Posterior vena cava (tissue), 2 donors: ENCODE measurements at places on chromosomes 1 and 21.

- no peak for DNase-seq
Observed at GRCh38 chr1:28512058-28512611, 6.3 kb downstream of the RCC1 start.

DNA sequence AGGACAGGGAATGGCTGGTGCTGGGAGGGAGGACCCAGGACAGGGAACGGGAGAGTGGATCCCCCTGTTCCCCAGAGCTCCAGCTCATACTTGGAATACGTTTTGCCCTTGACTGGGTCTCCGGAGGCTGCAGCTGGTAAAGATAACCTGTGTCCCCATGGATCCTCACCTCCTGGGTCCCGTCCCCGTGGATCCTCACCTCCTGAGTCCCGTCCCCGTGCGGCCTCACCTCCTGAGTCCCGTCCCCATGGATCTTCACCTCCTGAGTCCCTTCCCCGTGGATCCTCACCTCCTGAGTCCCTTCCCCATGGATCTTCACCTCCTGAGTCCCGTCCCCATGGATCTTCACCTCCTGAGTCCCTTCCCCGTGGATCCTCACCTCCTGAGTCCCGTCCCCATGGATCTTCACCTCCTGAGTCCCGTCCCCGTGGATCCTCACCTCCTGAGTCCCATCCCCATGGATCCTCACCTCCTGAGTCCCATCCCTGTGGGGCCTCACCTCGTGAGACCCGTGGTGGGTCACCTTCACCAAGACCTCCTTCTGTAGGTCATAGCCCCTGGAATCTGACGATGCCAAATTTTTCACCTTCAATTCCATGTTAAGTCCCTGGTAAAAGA lies 61.4 kb downstream of the SCCPDH start:
- DNase-seq: peak; percentile 82

DNA sequence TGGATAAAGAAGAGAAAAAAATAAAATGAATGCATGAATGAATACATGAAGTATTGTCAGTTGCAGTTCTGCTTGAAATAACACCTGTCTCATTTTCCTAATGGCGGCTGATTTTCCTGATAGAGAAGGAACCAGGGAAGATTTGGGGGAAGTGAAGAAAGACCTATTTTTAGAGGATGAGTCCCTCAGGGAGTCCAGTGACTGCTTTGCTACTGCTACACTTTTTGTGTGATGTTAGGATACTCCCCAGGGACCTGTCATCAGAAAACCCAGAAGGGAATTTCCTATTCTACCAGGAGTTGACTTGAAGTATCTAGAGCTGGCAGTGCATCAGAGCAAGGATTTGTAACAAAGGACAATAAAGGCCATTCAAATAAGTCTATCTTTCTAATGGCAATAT lies 114.8 kb downstream of the MAB21L3 start:
- no peak for DNase-seq

GRCh38 chr1:220430059-220430458 lies 97.9 kb upstream of the MARK1 start:
- no peak for DNase-seq

- no peak for DNase-seq
Observed at GRCh38 chr1:63675420-63675931, 82.3 kb downstream of the PGM1 start.

DNA sequence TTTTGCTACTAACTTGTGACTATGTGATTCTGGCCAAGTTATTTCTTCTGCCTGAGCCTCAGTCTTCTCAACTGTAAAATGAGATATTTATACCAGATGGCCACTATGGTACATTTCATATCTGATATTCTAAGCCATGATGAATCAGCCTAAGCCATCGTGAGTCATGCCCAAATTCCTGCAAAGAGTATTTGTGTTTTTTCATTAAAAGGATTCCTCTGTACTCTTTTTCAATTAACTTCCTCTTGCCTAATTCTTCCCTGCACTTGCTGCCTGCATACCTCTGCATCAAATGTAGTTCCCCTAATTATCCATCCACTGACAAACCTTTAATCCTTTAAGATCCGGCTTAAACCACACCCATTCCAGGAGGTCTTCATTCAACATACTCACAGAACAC lies 575.1 kb upstream of the BEND5 start:
- DNase-seq: no peak

- DNase-seq: peak; percentile 87
Observed at GRCh38 chr1:56424744-56425493, 154.4 kb downstream of the PLPP3 start.

- no peak for DNase-seq
Observed at GRCh38 chr1:85407746-85408377, 57.1 kb downstream of the DDAH1 start.

- no peak for DNase-seq
Observed at GRCh38 chr1:206476058-206476457, 5.8 kb downstream of the IKBKE start.

GRCh38 chr1:162386292-162387225 lies 5.0 kb downstream of the C1orf226 start:
- DNase-seq: no peak

- DNase-seq: no peak
Observed at GRCh38 chr1:117284399-117285215, 73.9 kb upstream of the VTCN1 start.

DNA sequence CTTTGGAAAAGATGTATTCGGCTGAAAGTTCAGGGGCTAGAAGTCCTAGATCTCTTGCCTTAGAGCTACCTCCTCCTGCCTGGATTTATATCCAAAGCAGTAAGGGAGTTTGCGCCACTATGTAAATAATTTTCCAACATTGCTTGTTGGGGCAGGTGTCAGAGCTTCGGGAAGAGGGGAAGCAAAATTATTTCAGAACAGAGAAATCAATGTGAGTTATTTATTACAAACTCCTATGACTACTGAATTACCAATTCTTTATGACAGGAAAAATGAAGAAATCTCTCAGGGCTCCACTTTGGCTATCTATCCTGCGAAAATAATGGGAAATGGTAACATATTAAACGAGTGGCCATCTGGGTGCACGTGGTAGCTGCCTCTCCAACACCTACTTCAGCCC lies at the start of gene CRP:
Gene CRP, minus strand, starts transcription at position 61 of the 400 bp plus-strand sequence. CDS start 104 bp downstream, outside the sequence.
- DNase-seq: no peak

DNA sequence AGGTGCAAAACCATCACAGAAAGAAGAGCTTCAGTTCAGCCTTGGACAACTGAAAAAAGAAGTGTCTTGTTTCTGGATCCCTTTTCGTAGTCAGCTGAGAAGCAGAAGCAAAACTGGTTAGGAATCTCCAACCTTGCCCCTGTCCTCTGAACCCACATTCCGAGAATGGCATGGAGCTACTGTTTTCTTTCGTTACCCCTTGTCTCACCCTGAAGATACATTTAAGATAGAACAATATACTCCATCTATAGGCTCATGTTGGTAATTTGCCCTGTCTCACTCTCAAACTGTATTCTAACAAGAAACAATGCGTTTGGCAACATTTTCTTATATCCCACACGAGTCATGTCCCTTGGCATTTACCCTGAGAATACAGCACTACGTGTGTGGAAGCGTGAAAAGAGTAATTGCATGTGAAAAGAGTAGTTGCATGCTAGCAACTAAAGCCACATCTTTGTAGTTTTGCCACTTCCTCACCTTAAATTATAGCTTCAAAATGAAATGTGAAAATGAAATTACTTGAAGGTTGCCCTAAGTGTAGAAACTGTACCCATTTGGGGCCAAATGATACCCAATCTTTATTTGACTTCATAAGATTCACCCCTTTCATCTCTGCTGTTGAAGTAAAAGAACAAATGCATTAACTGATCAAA lies 5.3 kb downstream of the SLAMF7 start:
- DNase-seq: no peak

GRCh38 chr1:232978815-232979214 lies 28.4 kb downstream of the NTPCR start:
- no peak for DNase-seq

GRCh38 chr1:189103956-189104355 lies 1373.7 kb downstream of the BRINP3 start:
- no peak for DNase-seq

DNA sequence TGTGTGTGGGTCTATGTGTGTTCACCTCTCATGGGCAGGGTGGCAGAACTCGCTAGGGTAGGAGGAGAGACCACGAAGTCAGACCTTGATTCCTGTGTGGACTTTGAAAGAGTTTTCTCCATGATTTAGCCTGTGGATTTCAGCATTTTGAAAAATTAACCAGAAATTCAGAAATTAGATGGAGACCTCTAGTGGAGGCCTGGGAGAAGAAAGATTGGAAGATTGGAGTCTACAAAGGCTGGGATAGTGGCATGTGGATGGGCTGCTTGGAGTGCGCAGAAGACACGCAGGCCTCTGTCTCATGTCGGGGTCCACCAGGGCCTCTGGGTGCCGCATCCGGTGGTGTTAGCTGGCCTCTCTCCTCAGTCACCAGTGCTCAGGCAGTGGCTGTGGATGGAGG lies 18.9 kb upstream of the IGSF5 start:
- DNase-seq: no peak

GRCh38 chr1:47537966-47538365 lies 100.1 kb downstream of the FOXD2 start:
- DNase-seq: peak; percentile 9

DNA sequence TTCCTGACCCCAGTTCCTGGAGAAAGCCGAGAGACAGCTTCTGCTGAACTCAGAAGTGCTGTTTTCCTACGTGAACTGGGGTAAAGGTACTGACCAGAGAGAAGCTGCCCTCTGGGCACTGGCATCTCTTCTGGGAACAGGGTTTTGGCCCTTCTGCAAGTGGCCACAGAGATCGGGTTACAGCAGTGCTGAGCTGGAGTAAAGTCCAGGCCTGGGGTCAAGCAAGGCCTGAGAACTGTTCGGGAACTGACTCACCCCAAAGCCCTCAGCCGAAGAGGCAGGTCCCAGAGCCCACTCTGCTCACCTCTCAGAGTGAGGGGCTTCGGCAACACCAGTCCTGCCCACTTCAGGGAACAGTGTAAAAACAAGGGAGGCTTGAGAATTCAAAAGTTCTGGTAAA lies 177.2 kb upstream of the RUNX1 start:
- no peak for DNase-seq

DNA sequence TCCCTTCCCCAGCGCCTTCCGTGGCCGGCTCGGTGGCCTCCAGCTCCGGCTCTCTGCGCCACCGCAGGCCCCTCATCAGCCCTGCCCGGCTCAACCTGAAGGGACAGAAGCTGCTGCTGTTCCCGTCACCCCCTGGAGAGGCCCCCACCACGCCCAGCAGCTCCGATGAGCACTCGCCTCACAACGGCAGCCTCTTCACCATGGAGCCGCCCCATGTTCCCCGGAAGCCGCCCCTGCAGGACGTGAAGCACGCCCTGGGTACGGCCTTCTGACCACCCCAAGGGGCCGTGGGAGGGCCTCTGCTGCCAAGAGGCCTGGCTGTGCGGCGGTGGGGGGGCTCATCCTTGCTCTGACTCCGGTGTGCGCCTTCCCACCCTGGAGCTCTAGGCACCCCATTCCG lies 21.8 kb downstream of the TMEM201 start:
- no peak for DNase-seq

DNA sequence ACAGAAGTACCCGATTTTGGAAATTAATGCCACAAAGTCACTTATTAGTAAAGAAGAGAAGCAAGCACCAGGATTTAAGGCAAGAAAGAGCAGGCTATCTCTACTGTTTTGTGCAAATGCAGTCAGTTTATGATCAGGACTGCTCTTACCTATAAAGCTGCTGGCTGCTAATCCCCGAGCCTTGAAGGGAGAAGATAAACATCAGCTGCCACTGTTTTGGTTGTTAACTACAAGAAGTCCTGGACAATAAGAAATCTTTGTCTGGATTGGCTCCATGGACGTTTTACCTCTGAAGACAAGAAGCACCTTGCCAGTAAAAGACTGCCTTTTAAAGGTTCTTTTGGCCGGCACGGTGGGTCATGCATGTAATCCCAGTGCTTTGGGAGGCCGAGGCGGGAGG lies 21.4 kb downstream of the FRRS1 start:
- no peak for DNase-seq

GRCh38 chr1:79204779-79205479 lies 198.4 kb upstream of the ADGRL4 start:
- DNase-seq: no peak
